ENCODE measurements at places on chromosomes 6 and 20.

DNA sequence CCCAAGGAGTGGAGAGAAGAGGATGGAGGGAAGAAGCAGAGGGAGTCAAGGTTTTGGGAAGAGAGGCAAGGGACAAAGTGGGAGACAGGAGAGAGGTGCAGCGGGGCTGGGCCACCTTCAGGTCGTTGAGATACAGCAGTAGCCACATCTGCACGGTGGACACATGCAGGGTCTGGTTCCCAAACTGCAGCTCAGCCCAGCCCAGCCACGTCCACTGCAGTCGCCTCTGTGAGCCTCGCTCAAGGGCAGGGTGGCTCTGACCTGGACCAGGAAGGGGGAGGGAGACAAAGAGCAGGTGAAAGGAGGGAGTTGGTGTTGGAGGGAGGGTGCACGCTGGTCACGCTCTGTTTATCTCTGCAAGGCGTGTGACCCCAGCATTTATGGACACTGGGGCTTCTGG, 14.9 kb downstream of the CUL7 start:
- no peak for DNase-seq

- no peak for DNase-seq
Observed at GRCh38 chr6:156280065-156280464, 497.1 kb upstream of the ARID1B start.

DNA sequence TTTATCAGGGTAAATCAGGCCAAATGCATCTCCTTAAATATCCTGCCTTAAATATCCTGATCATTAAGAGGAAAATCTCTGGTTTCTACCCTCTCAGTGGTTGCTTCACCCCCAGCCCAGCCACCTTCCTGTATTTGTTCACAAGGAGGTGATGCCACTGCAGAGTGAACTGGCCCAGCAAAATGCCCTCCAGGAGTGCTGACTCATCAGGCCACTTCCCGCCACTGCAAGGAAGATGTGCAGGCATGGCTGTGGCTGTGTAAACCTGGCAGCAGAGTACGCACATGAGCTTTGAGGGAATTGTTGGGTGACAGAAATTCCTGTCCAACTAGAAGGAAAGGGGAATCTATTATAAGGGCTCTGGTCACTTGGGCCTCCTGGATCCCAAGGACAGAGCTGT, 13.8 kb downstream of the NQO2 start:
- DNase-seq = no peak

- DNase-seq = no peak
Observed at GRCh38 chr6:15677822-15678221, 15.0 kb upstream of the DTNBP1 start.

DNA sequence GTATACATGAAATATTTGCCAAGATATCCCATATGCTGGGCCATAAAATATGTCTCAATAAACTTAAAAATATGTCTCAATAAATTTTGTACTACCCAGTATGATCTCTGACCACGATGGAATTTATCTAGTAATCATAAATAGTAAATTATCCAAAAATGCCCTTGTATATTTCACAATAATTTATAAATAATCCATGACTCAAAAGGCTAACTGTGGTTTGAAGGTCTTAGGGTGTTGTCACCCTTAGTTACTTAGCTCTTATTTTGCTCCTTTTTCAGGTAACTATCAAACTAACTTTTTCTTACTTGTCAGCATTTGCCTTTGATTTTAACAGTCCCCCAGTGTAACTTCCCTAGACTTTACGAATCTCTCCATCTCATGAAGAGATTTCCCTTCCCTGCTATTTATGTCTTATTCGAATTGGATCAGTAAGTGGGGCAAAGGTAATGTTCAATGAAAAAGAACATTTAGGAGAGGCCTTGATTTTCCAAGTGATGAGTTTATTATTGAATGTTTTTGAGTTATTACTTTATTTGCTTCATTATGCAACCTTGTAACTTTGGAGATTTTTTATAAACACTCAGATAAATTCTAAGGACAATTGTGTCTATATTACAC, 109.0 kb upstream of the THBS2 start:
- no peak for DNase-seq

DNA sequence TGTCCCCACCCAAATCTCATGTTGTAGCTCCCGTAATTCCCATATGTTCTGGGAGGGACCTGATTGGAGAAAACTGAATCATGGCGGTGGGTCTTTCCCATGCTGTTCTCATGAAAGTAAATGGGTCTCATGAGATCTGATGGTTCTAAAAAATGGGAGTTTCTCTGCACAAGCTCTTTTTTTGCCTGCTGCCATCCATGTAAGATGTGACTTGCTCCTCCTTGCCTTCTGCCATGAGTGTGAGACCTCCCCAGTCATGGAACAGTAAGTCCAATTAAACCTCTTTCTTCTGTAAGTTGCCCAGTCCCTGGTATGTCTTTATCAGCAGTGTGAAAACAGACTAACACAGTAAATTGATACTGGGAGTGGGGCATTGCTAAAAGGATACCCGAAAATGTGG, 1218.4 kb upstream of the CITED2 start:
- DNase-seq = no peak

DNA sequence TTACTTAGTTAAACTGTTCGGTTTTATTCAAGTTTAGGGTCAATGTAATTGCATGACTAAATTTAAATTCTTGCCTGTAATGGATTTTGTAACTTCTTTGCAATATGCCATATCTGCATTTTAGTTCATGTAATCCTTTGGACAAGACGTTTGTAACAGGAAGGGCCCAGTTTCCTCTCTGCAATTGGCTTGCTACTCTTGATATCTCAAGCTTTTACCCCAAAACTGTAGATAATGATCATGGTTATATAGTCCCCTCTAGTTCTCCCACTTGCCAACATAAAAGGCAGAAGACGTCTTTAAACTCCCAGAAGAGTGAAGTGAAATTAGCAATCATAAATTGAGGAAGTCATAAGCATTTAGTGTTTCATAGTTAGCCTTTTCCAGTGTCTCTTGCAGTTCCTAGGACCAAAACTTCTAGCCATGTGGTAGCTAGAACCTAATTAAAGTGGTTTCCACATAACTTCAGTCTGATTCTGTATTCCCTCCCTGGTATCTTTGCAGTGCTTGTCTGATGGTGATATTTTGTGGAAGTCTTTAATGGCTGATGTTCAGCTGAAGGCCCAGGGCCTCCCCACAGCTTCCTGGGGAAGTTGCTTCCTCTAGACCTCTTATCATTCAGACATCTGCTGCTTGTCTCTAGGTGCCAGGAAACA, 117.8 kb upstream of the SUPT3H start:
- no peak for DNase-seq

DNA sequence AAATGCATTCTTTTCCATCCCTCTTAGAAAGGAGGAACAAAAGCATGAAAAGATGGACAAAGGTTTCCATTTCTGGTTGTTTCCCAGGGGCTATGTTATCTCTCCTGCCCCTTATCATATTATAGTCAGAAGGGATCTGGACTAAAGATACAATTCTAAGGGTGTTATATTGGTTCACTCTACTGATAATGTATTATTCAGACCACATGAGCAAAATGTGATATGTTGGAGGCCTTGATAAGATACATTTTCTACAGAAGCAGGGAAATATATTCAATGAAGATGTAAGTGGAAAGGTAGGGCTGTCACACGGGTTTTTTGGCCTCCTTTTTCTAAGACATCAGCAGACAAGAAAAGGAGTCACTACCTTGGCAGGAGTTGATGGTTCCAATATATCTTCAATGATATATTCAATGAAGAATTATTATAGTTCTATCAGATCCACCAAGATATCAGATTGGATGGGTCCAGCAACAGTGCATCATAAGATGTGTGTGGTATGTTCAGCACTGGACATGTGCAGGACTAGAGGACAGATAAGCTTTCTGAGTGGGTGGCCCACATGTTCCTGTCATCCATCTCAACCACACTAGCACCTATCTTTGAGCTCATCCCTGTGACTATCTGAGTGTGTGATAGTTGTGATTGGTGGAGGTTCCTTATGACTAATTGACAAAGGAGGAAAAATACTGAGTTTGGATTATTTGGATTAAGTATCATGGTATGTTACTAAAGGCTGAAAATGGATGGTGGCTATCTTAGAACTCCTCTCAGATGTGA, 5.7 kb upstream of the ZKSCAN3 start:
- DNase-seq = no peak

DNA sequence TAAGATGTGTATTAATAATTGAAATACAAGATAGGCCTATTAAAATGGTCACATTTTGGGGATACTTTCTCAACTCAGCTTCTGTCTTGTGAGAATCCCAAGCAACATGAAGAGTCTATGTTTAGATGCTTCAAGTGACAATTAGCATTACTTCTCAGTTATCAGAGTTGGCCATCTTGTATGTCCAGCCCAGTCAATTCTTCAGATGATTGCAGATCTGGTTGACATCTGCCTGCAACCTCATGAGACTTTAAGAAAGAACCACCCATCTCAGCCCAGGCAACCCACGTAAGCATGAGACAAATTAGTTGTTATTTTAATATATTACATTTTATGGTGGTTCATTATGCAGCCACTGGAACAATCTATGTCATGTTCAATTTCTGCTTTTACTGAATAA, 256.5 kb downstream of the TENT5A start:
- DNase-seq = no peak

DNA sequence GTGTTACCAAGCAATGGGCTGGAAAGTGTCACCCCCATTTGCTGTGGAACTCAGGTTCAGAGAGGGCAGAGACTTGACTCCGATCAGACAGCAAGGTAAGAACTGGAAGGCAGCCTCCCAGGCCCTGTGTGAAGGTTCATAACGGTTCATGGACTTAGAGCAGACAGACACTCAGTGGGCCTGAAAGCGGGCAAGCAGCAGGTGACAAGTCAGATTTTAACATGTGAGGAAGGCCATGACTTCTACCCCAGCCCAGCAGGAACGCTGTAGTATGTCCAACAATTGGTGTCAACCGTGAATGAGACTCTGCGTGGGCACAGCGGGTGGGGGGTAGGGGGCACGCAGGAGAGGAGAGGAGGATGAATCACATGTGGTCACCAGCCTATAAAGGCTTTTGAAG, 217.6 kb upstream of the SNX9 start:
- no peak for DNase-seq

GRCh38 chr20:41293269-41294037, 24.1 kb downstream of the ZHX3 start:
- no peak for DNase-seq
